ENCODE measurements at places on chromosomes 4 and X.

DNA sequence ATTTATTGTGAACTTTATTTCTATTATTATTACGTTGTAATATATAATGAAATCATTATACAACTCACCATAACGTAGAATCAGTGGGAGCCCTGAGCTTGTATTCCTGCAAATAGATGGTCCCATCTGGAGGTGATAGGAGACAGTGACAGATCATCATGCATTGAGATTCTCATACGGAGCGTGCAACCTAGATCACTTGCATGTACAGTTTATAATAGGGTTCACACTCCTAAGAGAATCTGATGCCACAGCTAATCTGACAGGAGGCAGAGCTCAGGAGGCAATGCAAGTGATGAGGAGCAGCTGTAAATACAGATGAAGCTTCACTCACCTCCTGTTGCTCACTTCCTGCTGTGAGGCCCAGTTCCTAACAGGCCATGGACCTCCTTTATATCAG, 2170.2 kb downstream of the PCDH7 start:
- no peak for DNase-seq

DNA sequence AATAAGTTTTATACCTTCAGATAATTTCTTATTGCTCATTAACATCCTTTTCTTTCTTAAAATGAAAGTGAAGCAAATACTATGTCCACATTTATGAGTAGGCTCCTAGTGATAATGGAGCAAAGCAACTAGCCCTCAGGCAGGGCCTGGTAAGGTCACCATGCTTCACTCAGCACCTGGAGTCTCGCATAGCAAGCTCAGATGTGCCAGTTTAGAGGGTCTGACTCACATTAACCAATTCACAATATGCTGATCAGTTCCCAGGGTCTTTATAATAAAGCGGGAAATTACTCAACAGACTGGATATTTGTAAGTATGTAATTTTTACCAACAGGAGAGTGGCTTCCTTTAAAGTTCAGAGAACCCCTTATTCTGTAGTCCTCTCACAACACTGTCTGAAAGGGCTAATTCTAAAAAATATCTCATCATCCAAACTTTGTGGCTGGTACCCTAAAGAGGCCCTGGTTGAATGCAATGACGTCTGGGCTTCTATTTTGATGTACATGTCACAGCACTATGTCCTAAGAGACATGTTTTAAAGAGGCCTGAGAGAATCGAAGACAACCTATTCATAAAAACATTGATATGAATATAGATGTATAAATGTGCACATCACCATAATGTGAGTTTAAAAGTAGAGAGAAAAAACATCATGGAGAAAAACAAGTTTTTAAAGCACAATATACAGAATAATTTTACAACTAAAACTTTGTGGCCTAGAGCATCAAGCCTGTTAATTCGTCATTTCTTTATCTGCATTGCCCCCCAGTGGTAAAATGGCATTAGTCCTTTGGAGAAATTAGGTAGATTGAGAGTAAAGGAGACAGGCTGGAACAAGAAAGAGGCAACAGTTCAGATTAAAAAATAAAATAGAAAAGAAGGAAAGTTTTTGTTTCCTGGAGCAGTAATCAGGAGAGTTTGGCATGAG, 44.3 kb downstream of the IL21 start:
- DNase-seq = peak; percentile 66

GRCh38 chr4:84091266-84091665, 407.8 kb downstream of the NKX6-1 start:
- no peak for DNase-seq

- no peak for DNase-seq
Measured at GRCh38 chr4:8414377-8414776, 26.1 kb downstream of the ACOX3 start.

- no peak for DNase-seq
Measured at GRCh38 chr4:70360460-70360859, at the start of gene SMR3A. Gene SMR3A (plus strand): TSS chr4:70360760. CDS start chr4:70362116, 1,356 bp downstream.

DNA sequence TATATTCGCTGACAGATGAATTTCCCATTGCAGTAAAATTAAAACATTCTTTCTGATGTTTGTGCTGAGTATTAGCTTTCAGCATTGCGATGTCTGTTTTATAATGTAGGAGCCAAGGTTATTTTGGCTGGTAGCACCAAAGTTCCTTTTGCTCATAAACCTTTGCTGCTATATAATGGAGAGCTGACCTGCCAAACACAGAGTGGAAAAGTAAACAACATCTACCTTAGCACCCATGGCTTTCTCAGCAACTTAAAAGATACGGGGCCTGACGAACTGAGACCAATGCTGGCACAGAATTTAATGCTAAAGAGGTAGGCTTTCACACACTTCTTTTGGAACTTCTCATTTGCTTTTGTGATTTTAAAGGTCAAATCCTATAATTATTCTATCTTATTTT, 46.0 kb downstream of the WDR19 start:
- DNase-seq = no peak

- DNase-seq = no peak
Measured at GRCh38 chr4:26619784-26620183, 35.9 kb downstream of the TBC1D19 start.

- DNase-seq = no peak
Measured at GRCh38 chr4:139625482-139625881, 40.1 kb upstream of the MGST2 start.

DNA sequence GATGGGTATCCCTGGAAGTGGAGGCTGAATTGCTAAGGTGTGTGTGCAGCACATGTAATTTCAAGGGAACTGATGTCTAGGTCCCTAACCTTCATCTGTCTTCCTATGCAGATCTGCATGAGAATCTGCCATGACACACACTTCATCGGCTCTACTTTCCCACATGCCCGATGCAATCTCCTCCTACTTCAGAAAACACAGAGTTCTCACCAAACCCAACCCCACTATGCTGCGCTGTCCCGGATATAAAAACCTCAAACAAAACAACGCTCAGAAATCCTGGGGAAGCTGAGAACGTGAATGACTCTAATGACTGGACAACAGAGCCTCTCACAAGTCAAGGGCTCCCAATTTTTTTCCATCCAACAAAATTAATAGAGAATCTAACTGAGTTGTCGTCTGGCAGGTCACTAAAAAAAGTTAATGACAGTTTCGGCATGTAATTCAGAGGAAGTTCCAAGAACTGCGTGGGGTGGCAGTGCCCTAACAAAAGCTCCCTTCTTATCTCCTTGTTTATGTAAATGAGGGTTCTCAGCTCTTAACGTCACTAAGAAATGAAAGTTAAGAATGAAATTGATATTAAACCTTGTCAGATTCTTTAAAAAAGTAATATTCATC, 39.0 kb downstream of the STX18 start:
- DNase-seq = no peak

DNA sequence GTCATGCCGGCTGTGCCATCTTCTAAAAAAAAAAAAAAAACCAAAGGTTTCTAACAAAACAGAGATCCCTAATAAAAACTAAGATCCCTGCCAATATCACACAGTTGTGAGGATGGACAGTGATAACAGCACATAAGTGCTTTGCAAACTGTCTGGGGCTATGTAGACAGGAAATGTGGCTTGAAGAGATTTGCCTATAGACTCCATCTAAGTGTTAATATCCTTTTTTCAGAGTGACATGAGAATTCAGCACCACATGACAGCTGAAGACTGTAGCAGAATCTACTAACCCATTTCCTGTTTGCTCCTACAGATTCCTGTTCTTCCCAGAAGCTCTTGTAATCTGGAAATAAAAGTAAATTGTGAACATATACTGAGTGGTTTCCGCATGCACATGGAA, 215.4 kb downstream of the KDR start:
- DNase-seq = no peak

DNA sequence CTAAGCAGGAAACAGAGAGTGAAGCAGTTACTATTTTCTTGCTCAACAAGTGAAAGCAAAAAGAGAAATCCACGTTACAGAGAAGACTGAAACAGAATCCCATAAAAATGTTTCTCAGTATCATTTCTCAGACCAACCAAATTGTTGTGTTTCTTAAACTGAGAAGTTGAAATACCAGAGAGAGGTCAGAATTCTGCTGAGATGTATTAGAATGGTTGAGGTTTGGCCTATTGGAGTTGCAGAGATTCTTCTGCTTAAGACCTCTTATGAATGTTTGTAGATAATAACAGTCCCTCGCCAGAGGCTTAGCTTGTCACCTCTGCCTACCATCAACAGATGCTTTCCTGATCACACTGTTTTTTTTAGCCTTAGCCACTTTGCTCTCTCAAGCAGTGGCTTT, 481.4 kb downstream of the TRIML1 start:
- no peak for DNase-seq

GRCh38 chr4:101037249-101037648, 310.1 kb downstream of the PPP3CA start:
- no peak for DNase-seq

DNA sequence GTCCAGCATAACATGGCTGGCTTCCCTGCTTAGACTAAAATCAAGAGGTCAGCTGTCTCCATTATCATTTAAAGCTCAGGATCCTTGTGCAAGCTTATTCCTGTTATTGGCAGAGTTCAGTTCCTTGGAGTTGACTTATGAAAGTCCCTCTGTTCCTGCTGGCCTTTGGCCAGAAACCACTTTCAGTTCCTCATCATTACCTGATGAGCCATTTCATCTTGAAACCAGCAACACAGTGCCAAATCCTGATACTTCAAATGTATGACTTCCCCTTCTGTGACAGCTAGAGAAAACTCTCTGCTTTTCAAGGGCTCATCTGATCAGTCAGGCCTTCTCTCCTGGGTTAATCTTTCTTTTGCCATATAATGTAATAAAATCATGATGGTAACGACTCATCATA, 110.6 kb upstream of the FSTL5 start:
- DNase-seq = no peak

DNA sequence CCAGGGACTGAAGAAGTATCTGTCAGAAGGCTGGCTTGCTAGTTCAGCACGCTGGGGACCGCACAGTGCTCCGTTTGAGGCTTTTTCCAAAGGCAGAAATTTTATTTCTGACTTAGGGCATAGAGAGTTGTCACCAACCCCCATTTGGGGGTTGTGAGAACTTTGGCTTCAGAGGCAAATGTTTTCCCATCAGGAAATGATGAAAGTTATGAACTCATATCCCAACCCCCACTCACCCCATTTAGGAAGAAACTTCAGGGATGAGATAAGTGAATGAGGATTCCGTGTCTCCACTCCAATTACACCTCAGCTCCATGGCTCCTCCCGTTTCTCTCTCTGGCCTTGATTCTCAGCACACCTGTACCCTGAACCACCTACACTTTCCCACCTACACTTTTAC, 4.3 kb upstream of the WDR13 start:
- no peak for DNase-seq

- DNase-seq = no peak
Measured at GRCh38 chr4:164828955-164829354, 48.0 kb upstream of the APELA start.

DNA sequence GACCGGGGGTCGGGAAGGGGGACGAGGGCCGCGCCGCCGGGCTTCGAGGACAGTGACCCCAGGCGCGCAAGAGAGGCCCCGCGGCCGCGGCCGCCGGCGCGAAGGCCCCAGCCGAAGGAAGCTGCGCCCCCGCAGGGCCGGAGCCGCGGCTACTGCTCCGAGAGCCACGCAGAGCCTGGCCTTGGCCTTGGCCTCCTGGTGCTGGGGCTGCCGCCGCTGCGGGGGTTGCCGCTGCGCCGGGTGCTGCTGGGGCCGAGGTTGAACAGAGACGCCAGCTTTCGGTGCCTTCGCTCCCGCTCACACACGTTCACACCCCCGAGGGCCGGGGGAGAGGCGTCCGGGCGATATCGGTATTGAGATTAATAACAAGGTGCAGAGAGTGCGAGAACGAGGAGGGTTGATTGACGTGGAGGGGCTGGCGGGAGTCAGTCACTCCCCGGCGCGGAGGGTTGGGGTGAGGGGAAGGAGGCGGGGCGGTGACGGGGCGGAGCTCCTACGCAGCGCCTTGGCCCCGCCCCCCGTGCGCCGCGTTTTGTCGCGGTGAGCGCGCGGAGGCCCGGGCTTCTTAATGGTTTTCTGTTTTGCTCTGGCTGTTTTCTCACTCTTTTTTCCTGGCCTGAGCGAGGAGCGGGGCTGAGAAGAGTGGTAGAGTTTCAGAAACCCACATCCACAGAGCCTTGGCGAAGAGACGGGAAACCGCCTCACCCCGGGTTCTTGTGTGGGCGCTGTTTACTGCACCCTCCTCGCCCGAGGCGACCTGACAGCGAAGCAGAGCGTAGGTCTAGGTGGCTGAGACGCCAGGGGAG, 878 bp upstream of the CNOT6L start:
- peak; percentile 79 for DNase-seq

DNA sequence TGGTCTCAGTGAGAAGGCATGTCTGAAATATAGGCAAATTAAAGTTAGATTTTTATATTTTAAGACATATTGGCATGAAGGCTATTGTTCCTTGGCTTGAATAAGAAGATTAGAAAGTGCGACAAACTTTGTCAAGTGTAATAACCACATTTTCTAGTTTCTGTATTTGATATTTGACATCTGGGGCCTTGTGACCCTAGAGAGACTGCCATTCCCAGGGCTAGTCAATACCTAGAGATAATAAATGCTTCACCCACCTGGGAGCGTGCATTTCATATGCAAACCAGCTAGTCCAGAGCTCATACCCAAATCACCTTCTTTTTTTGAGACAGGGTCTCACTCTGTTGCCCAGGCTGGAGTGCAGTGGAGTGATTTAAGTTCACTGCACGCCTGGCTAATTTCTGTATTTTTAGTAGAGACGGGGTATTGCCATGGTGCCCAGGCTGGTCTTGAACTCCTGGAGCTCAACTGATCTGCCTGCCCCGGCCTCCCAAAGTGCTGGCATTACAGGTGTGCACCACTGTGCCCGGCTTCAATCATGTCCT, 62.6 kb downstream of the COQ2 start:
- DNase-seq = no peak

DNA sequence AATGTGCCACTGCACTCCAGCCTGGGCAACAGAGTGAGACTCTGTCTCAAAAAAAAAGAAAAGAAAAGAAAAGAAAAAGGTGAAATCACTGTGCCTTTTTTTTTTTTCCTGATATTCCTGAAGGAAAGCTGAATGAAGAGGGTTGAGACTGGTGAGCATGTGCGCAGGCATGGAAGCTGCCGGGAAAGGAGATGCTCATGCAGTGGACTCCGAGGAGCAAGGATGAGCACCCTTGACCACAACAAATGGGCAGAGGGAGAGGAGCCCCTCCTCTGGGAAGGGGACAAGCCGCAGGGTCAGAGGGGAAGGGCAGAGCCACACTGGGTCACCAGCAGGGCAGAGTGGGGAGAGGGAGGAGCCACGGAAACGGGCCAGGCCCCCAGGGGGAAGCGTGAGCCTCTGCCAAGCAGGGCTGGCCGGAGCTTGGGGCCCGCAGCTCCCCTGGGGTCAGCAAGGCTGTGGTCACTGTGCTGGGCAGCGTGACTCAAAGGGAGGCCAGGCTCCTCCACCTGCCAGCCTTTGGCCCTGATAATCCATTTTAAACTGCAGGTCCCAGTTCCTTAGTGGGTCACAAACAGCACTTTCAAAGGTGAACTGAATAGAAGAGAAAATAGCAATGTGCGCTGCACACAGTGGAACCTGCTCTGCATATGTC, 79.8 kb downstream of the NAT8L start:
- no peak for DNase-seq

GRCh38 chr4:184384056-184384809, 90.1 kb downstream of the IRF2 start:
- peak; percentile 52 for DNase-seq
